ENCODE measurements at places on chromosomes 7 and 10.

- DNase-seq: no peak
Observed at GRCh38 chr10:22874189-22874854, 53.5 kb upstream of the ARMC3 start.

DNA sequence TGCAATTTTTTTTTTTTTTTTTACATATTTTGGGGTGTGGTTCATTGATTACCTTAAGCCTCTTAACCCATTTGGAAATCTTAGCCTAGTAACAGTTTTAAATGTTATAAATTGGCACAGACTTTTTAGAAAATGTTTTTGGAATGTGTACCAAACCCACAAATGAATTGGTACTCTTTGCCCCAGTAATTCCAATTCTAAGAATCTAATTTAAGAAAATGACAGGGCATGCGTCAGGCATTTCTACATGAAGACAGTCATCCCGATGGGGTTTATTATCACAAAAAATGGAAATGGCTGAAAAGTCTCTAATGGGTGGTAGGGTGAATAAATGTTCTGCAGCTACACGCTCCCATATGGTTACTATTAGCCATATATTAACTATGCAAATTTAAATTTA lies 54.9 kb downstream of the ITIH5 start:
- no peak for DNase-seq

- no peak for DNase-seq
Observed at GRCh38 chr7:29588900-29589696, 25.5 kb downstream of the PRR15 start.

DNA sequence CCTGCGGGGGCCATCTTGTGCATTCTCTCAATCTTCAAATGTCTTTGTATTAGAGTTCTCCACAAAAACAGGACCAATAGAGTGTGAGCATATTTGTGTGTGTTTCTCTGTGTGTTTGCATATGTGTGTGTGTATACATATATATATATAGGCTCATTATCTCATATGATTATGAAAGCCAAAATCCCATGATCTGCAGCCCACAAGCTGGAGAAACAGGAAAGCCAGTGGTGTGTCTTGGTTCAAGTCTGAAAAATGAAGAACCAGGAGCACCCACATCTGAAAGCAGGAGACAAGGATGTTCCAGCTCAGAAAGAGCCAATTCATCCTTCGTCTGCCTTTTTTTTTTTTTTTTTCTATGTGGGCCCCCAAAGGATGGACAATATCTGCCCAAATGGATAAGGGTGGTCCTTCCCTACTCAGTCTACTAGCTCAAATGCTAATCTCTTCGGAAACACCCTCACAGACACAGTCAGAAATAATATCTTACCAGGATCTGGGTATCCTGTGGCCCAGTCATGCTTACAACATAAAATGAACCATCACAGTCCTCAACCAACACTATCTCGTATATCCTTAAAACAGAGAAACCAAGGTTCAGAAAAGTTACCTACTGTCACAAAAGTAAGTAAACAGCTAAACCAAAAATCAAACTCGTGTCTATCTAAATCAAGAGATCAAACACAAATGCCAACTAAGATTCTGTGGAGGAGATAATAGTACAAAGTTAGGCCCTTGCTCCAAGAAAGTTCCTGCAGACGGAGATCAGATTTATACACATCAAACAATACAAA lies 141.9 kb downstream of the JMJD1C start:
- DNase-seq: no peak

Measured in GM12864 (cell line).